Metanephros (tissue), 2 donors: ENCODE measurements at places on chromosomes 3 and 15. TPM values are rescaled to one million over a fixed set of nuclear protein-coding genes. Genes with fewer than 3 reads are reported as not detected.

Gene ADAMTS7
- 37.3 TPM for total RNA-seq

Gene BAHD1
- total RNA-seq, result 14.0 TPM

Gene MED12L
- total RNA-seq, result 5.9 TPM

Gene PEX5L
- total RNA-seq, result 0.76 TPM
